ENCODE measurements at places on chromosomes 5 and 9. TPM values are rescaled to one million over a fixed set of nuclear protein-coding genes. Genes with fewer than 3 reads are reported as not detected.

The ISL1 gene
- total RNA-seq: not detected

The ATP10B gene
- total RNA-seq: not detected

The SPEF2 gene
- total RNA-seq: 1.1 TPM

The PSMB7 gene
- 269 TPM for total RNA-seq

The FOXD4L6 gene
- total RNA-seq: not detected

The IL3 gene
- total RNA-seq: not detected

The CTSL gene
- total RNA-seq: 93.1 TPM

The CORO2A gene
- 0.18 TPM for total RNA-seq

The NR2F1 gene
- total RNA-seq: 24.9 TPM

The SUSD3 gene
- 0.09 TPM for total RNA-seq

The CDH18 gene
- total RNA-seq: under 0.01 TPM

The AGXT2 gene
- total RNA-seq: not detected

The TRIM36 gene
- total RNA-seq: 0.36 TPM

The LRRC19 gene
- total RNA-seq: not detected

The ERBIN gene
- 43.3 TPM for total RNA-seq

The PFN3 gene
- not detected for total RNA-seq
